ENCODE measurements at places on chromosomes 16 and 17. TPM values are rescaled to one million over a fixed set of nuclear protein-coding genes. Genes with fewer than 3 reads are reported as not detected.

RAB11FIP4 gene
- total RNA-seq: 33.1 TPM

CDK3 gene
- 7.6 TPM for total RNA-seq

HAGHL gene
- 5.1 TPM for total RNA-seq

KRTAP4-3 gene
- total RNA-seq: not detected

ZNF75A gene
- total RNA-seq: 47.2 TPM

KCTD13 gene
- 42.2 TPM for total RNA-seq

TLCD2 gene
- total RNA-seq: 0.20 TPM

IGSF6 gene
- total RNA-seq: 0.12 TPM

CD300E gene
- not detected for total RNA-seq

HEATR9 gene
- total RNA-seq: 0.56 TPM

SLC38A8 gene
- not detected for total RNA-seq

DPEP3 gene
- total RNA-seq: 0.22 TPM

EVI2B gene
- 54.8 TPM for total RNA-seq

SHCBP1 gene
- 38.4 TPM for total RNA-seq

ITGB4 gene
- 0.91 TPM for total RNA-seq

UTS2R gene
- total RNA-seq: not detected

GPR179 gene
- not detected for total RNA-seq

NOTUM gene
- 0.78 TPM for total RNA-seq

TBC1D3 gene
- not detected for total RNA-seq

TERB1 gene
- not detected for total RNA-seq

CA7 gene
- total RNA-seq: not detected

SPATA32 gene
- 0.37 TPM for total RNA-seq

TOP2A gene
- 270 TPM for total RNA-seq

RAPGEFL1 gene
- 9.6 TPM for total RNA-seq

SLC9A5 gene
- 3.5 TPM for total RNA-seq

IRX6 gene
- not detected for total RNA-seq

KRTAP9-8 gene
- not detected for total RNA-seq

NPB gene
- total RNA-seq: 0.32 TPM
